Stimulated activated CD8-positive, alpha-beta memory T cell treated with anti-CD3 and anti-CD28 coated beads, Interleukin-2, amount 100 ng/mL, for 1 hour (primary cell): ENCODE measurements at places on chromosomes 7 and 10.

- DNase-seq, result no peak
These were observed 2.8 kb downstream of the SP8 start for GRCh38 chr7:20783700-20784387.

- DNase-seq, result no peak
These were observed 156.6 kb upstream of the LYZL2 start for GRCh38 chr10:30786131-30786530.

DNA sequence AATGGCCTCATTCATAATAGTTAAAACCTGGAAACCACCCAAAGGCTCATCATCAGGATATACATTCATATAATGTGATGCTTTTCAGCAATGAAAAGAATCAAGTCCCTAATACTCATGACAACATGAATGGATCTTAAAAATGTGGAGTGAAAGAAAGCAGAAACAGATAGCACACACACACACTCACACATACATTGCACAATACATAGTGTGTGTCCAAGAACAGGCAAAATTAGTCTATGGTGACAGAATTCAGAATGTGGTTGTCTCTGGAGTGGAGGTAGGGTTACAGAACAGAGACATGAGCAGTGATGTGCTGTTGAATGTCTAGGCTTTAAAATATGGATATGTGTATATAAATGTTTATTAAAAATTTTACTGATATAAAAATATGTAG, 419.9 kb upstream of the PCDH15 start:
- no peak for DNase-seq

- DNase-seq, result no peak
These were observed 41.2 kb downstream of the CYTH3 start for GRCh38 chr7:6231184-6231583.

- DNase-seq, result no peak
These were observed 83.7 kb downstream of the USP6NL start for GRCh38 chr10:11527691-11528255.

GRCh38 chr10:132722394-132723329, 63.3 kb downstream of the NKX6-2 start:
- no peak for DNase-seq

DNA sequence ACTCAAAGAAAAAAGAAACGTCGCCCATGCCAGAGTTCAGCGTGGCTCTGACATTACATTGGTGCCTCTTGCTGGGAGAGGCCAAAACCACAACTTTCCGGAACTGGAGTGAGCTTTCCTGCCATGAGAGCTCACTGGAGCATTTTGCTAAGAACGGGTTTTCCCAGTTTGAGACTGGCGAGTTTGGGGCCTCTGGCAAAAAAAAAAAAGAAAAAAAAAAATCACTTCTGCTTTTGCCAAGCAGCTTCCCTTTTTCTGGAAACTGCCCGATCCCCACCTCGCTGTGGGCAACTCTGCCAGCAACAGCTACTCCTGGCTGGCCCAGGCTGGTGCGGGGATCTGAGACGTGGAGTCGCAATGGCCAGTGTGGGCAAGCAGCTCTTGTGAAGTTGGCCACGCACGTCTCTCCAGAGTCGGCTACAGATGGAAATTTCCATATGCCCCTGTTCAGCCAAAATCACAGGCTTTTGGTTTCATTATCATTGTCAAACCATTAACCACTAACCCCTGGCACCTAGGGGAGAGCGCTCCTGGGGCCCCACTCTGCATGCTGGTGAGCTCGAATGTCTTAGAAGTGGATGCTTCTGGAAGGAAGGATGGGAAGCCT, 25.7 kb downstream of the PRKAG2 start:
- no peak for DNase-seq

DNA sequence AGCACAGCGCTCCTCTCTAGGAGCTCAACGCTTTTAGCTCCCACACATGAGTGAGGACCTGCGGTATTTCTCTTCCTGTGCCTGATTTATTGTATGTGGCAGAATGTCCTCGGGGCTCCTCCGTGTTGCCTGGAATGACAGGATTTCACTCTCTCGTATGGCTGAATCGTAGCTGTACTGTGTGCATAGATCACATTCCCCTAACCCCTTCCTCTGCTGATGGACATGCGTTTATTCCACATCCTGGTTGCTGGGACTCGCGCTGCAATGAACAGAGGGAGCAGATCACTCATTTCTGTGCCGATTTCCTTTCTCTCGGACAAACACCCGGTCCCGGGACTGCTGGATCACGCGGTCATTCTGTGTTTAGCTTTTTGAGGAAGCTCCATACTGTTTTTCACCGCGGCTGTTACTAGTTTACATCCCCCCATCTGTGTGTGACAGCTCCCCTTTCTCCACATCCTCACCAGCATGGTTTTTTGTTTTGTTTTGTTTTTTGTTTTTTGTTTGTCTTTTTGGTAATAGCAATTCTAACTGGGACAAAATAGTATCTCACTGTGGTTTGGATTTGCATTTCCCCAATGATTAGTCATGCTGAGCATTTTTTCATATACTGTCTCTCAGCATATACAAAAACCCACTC, 76.3 kb downstream of the FOXL3 start:
- no peak for DNase-seq

- DNase-seq, result no peak
These were observed 515 bp downstream of the RALA start for GRCh38 chr7:39623732-39624441.

DNA sequence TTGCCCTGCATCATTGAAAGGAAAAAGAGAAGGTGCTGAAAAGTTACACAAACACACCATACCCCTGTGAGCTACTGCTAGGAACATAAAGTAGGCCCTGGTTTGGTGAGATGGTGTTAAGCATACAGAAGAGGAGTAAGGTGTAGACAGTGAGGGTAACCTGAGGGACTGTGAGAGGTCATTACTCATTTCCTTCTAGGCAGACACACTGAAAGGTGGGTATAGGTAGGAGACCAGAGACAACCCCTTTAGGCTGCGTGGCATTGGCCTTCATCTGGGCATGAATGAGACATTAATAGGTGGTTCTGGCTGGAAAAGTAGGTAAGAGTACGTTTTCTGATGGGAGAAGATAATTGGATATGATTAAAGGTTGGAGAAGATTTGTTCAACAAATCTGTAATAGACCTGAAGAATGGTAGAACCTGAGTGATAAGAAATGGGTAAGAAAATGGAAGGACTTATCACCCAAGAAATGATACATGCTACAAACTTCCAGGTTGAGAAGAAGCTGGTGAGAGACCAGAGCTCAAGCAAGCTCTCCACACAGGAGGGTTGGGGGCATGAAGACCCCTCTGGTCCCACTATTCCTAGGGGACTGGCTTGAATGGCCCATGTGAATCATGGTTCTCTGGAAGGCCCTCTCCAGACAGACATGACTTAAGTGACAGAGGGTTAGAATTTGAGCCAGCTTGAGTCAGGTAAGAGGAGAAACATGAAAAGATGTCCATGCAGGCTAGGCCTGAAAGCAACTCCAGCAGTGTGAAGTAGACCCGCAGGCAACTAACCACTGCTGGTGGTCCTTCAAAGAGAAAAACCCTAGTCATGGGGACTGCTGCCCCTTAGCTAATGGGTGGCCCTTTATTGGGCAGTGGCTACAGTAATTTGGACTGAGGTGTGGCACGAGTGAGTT, 3.8 kb downstream of the COMTD1 start:
- DNase-seq, result no peak

GRCh38 chr10:77289790-77290189, 347.8 kb downstream of the KCNMA1 start:
- DNase-seq, result no peak

- DNase-seq, result no peak
These were observed 28.9 kb downstream of the TARP start for GRCh38 chr7:38244516-38244915.

- DNase-seq, result no peak
These were observed 148.4 kb downstream of the KLF6 start for GRCh38 chr10:3636356-3637181.

- no peak for DNase-seq
These were observed 129.8 kb downstream of the CUBN start for GRCh38 chr10:16999665-17000451.

- no peak for DNase-seq
These were observed 99.8 kb downstream of the RGS10 start for GRCh38 chr10:119442758-119443060.

DNA sequence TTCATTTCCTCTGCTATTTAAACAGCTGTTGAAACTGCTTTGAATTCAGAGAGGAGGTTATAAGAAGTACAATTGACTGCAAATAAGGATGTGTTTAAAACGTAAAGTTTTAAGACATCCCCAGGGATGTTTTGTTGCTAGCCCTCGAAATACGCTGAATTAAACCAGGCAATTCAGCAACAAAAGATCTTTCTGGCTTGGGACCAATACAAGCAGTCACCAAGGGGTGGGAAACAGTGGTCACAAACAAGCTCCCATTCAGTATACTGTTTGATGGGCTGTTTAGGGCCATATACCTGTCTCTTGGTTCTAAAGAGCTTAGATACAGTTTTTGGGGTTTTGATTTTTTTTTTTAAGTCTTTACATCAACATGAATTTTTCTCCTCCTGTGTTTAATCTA, 446.3 kb upstream of the POT1 start:
- no peak for DNase-seq

DNA sequence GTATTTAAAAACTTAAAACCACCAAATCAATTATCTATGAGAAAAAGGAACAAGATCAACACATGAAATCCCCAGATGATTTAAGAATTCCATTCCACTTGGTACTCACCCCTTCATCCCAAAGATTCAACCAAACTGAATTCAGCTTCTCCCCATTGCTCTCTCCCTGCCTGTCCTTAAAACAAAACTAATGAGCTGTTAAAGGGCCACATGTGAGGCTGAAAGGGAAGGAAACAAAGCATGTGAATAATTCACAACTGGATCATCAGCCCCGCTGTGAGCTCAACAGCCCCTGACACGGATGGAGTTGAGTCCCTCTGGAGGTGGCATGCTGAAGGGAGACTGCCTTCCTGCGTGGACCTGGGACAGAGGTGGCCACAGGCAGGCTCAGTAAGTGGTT, 32.9 kb downstream of the VOPP1 start:
- DNase-seq, result no peak

DNA sequence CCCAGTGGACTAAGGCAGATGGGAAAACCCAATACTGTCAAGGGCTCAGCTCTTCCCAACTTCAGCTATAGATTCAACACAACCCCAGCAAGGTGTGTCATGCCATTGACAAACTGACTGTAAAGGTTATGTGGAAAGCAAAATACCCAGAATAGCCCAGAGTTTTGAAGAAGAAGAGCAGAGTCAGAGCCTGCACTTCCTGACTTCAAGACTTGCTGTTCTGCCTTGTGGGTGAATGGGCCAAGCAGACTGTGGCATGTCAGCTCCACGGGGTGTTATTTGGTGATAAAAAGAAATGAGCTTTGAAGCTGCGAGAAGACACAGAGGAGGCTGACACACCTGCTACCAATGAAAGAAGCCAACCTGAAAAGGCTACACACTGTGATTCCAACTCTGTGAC, 89.7 kb downstream of the NKX6-2 start:
- DNase-seq, result no peak

DNA sequence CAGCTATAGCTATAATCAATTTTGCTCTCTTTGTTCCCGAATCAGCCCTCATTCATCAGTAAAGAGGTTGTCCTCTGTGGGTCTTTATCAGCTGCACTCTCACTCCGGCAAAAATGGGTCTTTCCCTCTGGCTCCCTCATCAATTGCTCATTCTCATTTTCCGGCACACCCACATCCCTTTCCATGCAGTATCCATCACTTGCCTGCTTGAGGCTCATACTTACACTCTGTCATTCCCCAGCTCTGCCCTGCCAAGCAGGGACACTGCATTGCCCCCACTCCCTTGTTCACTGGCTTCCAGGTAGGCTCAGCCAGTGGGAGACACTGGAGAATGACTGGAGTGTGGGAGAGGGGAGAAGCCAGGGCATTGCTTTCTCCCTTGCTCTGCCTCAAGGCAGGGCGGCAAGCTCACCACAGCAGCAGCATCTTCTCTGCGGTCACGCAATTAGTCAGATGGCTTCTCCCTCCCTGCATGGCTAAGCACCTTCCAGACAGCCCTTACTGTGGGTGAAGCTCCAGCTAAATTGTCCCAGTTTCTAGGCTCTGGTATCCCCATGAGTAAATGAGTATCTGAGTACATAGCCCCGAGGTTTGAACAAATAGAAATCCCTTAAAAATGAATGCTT, 470.7 kb upstream of the LRRN3 start:
- DNase-seq, result no peak

- DNase-seq, result no peak
These were observed 503.3 kb downstream of the TCERG1L start for GRCh38 chr10:130808243-130808642.

DNA sequence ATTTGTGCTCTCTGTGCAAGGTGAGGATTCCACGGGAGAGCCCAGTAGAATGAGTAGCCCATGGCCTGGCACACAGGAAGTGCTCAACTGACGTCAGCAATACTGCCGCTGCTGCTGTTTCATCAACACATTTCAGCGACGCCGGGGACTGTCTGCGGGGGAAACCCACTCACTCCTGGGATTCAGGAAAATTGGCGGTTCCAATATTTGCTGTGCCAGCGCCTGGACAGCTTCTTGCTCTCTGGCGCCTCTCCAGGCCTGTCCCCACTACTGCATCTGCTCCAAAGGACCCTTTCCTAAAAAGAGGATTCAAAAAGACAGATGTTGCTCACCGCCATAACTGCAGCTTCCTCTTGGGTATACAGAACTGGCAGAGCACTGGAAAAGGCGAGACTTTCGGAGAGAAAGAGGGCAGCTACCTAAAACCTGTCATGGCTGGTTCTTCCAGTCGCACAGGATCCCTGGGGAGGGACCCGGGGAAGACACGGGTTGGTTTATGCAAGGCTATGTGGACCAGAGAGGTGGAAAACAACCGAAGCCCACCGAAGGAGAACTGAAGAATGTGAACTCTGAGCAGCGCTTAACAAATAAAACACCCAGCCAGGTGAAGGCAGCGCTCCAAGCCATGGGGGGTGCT, 39.7 kb upstream of the ENO4 start:
- no peak for DNase-seq

DNA sequence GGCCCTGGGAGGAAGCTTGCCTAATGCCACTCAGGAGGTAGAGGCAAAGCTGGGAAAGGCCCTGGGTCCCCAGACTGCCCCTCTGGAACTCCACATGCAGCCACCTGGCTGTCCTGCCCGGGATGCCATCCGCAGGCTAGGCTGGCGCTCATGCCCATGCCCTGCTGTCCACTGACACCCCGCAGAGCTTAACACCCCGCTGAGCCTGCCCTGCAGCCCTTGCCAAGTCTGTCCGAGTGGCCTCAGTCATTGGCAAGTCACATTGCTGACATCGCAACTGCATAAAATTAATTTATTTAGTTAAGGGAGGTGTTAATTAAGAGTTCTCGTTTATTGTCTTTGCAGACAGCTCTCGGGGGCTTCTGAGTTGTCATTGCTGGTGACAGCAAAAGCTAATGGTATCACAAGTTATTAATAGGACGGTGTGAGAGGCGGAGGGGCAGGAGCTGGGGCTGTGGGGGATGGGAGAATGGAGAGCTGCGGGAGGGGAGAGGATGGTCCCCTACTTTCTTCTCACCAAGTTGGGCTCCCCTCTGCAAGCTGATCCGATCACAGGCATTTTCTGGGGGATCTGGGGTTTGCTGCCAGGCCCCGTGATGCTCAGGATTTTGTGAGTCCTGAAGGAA, 55.6 kb upstream of the PCBD1 start:
- DNase-seq, result no peak

GRCh38 chr10:5963071-5963470, 14.3 kb downstream of the IL15RA start:
- DNase-seq, result no peak
